T-helper 2 cell (primary cell): ENCODE measurements at places on chromosomes 13 and 19.

GRCh38 chr19:49492573-49493405, 3.4 kb upstream of the RPS11 start:
- DNase-seq = no peak

DNA sequence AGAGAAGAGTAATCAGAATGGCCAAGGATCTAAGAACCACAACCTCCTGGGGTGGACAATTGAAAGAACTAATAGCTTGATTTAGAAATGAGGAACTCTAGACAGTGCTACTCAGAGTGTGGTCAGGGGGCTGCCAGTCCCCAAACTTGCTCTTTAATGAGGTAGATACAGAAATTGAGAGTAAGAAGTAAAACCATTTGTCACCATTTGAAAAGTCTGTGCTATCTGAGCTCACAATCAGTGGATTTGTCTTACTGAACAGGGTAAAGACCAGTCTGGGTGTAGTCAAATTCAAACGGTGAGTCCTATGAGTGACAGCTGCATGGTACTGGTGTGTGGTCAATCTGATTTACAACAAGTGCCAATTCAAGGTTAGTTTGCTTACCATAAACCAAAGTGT, 118.9 kb downstream of the KL start:
- DNase-seq = no peak

DNA sequence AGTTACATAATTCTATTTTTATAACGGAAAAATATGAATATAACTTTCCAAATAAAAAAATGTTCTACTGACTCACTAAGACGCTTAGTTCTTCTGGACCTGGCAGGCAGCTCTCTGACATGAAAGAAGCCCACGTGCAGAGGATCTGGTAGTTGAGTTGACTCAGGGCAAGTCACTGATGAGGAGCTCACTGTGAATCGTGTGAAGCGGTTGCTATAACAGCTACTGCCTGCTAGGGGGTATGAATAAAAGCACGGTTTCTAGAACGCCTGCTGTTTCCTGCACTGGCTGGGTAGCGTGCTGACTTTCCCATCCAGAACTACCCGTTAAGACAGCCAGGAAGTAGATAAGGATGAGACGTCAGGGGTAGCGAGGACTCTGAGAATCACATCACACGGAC, 54.7 kb upstream of the WASF3 start:
- DNase-seq = no peak

GRCh38 chr19:49855676-49856573, 5.0 kb downstream of the PTOV1 start:
- DNase-seq = no peak

DNA sequence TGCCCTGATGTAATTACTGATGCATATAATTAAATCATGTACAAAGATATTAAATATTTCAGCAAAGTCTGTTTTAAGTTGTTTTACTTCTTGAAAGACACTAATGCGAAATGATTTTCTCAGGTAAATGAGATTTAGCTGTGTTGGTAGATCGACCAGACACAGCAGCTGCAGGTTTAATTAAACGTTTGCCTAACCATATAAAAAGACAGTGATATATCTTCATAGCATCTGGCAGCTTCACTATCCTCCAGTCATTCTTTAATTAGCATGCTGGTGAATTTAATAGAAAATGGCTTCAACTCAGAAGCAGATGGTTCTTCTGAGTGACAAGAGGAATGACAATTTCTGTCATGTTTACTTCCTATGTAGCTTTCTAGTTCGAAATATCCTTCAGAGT, 69.3 kb downstream of the NHLRC3 start:
- no peak for DNase-seq

DNA sequence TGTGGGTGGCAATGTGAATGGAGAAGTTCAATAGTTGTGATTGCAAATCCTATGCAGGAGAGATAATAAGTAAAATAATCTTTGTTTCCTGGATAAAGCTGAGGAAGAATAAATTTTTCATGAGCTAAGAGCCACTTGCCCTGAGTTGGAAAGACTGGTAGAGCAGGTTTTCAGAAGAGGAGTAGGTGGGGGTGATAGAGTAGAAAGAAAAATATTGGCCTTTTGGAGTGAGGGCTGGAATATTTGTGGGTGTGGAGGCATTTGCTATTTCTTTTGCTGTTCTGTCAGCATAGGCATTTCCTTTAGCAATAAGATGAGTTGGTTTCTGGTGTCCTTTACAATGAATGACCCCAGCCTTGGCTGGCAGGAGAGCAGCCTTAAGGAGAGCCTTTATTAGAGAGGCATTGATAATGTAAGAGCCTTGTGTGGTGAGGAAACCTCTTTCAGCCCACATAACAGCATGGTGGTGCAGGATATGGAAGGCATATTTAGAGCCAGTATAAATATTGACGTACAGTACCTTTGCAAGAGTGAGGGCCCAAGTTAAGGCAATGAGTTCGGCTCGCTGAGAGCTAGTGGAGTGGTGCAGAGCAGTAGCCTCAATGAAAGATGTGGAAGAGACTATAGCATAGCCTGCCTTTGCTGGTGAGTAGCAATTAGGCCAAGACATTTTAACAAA, 11.6 kb upstream of the ZNF431 start:
- DNase-seq = no peak

DNA sequence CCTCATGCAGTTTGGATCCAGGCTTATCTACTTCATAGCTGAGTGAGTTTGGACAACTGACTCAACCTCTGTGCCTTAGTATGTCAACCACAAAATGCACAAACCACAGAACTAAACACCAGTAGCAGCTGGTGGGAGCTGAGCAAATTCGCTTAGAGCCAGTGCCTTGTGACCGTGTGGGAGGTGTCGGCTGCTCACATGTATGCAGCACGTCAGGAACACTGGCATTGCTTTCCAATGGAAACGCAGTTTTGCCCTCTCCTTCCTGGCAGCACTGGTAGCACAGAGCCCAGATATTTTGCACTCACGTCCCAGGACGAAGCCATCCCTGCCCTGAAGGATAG, 8.3 kb upstream of the NTN5 start:
- no peak for DNase-seq

GRCh38 chr13:49649963-49650312, 21.6 kb downstream of the ARL11 start:
- DNase-seq = no peak

GRCh38 chr13:27183561-27184147, 12.0 kb upstream of the USP12 start:
- DNase-seq = no peak

- no peak for DNase-seq
Measured at GRCh38 chr19:31096935-31097545, 252.2 kb downstream of the TSHZ3 start.

DNA sequence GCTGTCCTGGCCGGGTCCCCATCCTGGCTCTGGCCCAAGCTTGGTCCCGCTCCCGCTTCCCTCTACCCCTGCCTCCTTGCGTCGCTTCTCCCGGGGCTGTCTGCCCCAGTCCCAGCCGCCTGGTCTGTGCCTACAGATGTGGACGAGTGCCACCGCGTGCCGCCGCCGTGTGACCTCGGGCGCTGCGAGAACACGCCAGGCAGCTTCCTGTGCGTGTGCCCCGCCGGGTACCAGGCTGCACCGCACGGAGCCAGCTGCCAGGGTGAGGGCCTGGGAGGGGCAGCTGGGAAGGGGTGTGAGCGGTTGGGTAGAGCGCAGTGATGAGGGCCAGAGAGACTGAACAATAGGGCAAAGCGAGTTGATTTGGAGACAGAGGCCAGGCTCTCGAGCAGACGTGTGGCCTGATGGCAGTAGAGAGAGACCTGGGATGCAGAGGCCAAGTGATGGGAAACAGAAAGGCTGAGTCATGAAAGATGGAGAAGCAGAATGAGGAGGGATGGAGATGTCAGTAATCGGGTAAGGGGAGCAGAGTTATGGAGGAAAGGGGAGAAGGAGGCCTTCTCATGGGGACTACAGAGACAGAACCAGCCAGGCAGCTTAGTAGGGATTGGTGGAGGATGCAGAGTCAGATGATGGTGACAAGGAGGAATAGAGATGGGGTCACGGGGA, 9.4 kb downstream of the LTBP4 start:
- peak; percentile 60 for DNase-seq

GRCh38 chr19:46815833-46816627, 27.6 kb upstream of the SLC1A5 start:
- DNase-seq = no peak

- DNase-seq = no peak
Measured at GRCh38 chr13:101880581-101880980, 428.1 kb downstream of the ITGBL1 start.

- peak; percentile 64 for DNase-seq
Measured at GRCh38 chr19:35346193-35347052, 1.3 kb upstream of the FFAR1 start.

- DNase-seq = no peak
Measured at GRCh38 chr13:101190976-101191375, 225.3 kb downstream of the NALCN start.

- DNase-seq = no peak
Measured at GRCh38 chr13:33401238-33401637, 115.7 kb upstream of the STARD13 start.

- no peak for DNase-seq
Measured at GRCh38 chr13:60482012-60482411, 85.0 kb downstream of the TDRD3 start.

- no peak for DNase-seq
Measured at GRCh38 chr13:48486362-48486761, 46.5 kb downstream of the RCBTB2 start.

DNA sequence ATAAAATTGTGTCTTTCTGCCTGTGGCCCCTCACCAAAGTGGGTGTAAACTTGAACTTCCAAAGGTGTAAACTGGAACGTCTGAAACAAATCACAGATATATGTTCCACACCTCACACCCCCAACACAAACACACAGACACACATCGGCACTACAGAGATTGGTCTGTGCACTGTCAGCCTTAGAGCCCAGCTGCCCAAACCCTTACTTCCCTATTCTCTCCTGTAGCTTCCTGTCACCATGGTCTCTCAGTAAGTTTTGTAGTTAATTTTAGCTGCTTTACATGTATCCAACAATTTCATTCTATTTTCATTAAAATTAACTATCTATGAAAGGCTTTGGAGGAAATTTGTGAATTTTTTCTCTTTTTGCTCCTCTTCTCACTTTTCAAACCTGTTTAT, 5.4 kb downstream of the TM9SF2 start:
- no peak for DNase-seq
